ENCODE measurements at places on chromosomes 11 and 22. TPM values are rescaled to one million over a fixed set of nuclear protein-coding genes. Genes with fewer than 3 reads are reported as not detected.

The SPCS2 gene
- total RNA-seq = 36.5 TPM

The TRPC6 gene
- not detected for total RNA-seq

DNA sequence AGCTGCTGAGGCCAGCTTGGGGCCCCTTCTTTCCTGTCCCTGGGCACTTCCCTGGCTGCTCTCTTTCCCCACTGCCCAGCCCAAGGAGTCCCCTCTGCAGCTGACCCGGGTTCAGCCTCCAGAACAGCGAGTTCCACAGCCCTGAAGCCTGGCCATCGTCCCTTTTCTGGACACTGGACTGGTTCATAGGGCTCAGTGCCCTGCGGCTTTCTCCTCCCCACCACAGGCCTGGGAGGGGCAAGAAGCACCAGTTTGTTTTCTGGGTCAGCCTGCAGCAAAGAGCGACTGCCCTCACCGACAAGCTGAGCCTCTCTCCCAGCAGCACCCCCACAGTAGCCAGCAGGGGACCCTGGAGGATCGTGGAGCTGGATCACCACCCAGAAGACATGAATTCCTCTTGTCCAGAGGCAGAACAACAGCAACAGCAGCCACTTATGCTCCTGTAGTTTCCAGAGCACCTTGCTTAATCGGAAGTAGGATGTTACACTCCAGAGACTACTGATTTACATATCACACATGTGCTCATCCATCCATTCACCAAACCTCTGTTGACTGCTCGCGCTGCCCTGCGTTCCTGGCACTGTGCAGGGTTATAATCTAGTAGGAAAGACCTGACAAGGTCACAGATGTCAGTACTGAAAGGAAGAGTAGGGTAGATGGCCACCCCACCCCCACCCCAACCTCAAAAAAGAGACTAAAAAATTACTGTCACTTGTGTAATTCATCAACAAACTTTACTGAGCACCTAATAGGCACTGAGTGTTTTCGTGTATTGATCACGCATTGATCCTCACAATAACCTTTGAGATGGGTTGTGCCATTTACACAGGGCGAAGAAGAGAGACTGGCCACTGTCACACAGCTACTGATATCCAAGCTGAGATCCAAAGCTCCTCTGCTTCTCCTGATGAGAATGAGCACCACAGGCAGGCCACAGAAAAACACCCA, 13.0 kb upstream of the CXCR5 start:
- peak; percentile 72 for DNase-seq
- H3K36me3 ChIP-seq = no peaks in the 10 kb centered on the region
- H3K27ac ChIP-seq = peak overlapping the region; percentile 70
- peaks cover 5% of the 10 kb centered on the region for H3K4me1 ChIP-seq
- no peaks in the 10 kb centered on the region for H3K27me3 ChIP-seq

DNA sequence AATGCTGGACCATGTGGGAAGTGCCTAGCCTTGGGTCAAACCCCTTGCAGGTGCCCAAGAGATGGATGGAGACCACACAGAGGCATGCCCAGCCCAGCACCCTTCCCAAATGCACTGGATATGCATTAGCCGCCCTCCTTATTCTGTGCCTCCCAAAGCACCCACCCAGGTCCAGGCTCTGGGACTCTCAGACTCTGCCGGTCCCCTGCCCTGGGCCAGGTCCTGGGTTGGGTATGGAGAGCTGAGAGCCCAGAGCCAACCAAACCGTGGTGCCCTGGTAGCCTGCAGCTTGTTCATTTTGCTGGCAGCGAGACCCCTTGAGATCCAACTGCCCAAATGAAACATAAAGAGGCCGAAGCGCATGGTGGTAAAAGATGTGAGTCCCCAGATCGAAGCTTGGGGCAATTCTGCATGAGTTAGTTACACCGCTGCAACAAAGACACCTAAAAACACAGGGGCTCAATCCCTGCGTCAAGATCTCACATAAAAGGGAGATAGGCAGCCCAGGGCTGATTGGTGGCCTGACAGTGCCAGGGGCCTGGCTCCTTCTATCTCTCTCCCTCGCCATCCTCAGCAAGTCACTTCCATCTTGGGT, 61.5 kb downstream of the MYEOV start:
- no peaks in the 10 kb centered on the region for H3K36me3 ChIP-seq
- H3K27me3 ChIP-seq = no peaks in the 10 kb centered on the region
- no peak overlapping the region for H3K4me3 ChIP-seq
- no peak overlapping the region for H3K27ac ChIP-seq
- no peaks in the 10 kb centered on the region for H3K4me1 ChIP-seq
- DNase-seq = no peak

- no peaks in the 10 kb centered on the region for H3K27me3 ChIP-seq
- H3K4me1 ChIP-seq = peaks cover 83% of the 10 kb centered on the region
- DNase-seq = peak; percentile 75
- peak overlapping the region; percentile 95 for H3K27ac ChIP-seq
Measured at GRCh38 chr11:60915248-60915914, 1.4 kb downstream of the TMEM109 start.

GRCh38 chr22:46754110-46754799, 8.2 kb upstream of the TBC1D22A start:
- peaks cover 37% of the 10 kb centered on the region for H3K4me1 ChIP-seq
- peak overlapping the region; percentile 91 for H3K27ac ChIP-seq
- no peak overlapping the region for H3K4me3 ChIP-seq
- H3K36me3 ChIP-seq = no peaks in the 10 kb centered on the region
- peak; percentile 99 for DNase-seq
- no peaks in the 10 kb centered on the region for H3K27me3 ChIP-seq
